NCI-H1436 treated with DMSO at 0.1 percent for 48 hours (cell line): ENCODE measurements at places on chromosomes 6 and 20.

GRCh38 chr20:47879771-47880170 lies 94.5 kb upstream of the SULF2 start:
- no peak for DNase-seq

DNA sequence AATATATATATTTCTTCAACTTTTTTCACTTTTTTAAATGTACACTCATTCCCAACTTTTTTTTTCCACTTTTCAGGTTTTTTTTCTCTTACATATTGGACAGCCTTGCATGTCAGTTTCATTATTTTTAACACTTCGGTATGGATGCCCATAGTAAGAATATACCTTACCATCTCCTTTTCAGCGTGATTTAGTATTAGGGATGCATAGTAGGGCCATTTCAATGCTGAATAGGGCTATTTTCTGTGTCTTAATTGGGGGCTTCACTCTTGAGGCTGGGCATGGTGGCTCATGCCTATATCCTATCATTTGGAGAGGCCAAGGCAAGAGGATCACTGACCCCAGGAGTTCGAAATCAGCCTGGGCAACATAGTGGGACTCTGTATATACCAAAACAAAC lies 6.7 kb downstream of the RNF114 start:
- no peak for DNase-seq

DNA sequence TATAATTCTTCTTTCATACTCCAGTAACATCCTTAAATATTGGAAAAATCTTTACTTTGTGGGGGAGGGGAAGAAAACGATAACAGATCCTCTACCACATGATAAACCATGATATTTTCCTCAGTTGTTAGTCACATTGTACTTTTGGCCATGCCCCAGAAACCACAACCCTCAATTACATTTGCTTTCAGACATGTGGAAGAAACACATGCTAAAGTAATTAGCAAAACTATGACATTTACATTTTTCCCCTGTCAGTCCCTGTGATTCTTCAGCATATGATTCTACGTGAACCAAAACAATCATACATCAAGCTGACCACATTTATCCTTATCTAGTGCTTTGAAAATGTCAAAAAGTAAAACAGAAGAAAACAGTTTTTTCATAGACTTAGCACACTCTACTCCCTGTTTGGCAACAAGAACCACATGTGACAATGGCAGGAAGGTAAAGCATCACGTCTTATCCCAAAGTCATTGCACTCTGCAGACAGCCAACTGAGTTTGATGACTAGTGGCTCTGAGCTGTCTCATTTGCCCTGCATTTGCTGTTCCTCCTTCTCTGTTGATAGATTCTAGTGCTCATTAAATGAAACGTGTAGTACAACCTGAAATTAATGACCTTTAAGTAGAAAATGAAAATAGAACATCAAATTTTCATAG lies 505.8 kb upstream of the MARCKS start:
- no peak for DNase-seq

- DNase-seq = peak; percentile 78
Measured at GRCh38 chr6:13526727-13527670, 39.6 kb upstream of the GFOD1 start.

- DNase-seq = no peak
Measured at GRCh38 chr6:56147766-56148165, 99.6 kb downstream of the COL21A1 start.

DNA sequence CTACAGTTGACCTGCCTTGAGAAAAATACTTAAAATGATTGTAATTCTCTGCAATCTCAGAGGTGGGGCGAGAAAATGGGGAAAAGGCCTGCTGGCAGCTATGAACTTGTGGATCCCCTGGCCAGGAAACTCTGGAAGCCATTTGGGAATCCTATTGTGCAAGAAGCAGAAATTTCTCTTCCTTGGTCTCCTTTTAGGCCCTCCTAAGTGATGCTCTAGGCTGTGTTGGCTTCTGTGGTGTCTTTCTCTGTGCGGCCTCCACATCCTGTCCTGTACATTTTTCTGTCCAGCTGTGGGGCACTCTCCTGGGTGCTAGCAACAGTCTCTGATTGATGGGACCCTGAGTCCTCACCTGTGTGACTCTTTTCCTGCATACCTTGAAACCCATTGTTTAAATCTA lies 290.9 kb downstream of the FARS2 start:
- no peak for DNase-seq

GRCh38 chr6:111800821-111801220 lies 72.4 kb downstream of the FYN start:
- DNase-seq = no peak

DNA sequence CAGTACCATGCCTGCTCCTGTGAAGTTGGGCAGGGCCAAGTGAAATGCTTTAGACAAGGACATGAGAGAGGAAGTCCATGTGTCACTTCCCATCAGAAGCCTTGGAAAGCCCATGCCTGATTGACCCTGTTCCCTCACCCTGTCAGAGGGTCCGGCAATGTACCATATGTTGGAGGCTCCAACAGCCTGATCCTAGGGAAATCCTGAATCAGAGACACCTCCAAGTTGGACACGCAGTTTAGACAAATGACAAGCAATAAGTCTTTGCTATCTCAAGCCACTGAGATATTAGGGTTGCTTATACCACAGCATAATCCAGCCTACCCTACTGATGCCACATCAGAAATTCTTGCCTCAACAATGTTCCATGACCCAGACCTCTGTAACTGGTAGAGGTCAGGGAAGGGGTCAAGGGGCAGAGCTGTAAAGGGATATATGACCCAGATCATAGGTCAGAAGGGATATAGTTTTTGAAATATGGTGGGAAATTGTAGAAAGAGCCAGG lies 174.8 kb downstream of the HACE1 start:
- no peak for DNase-seq

DNA sequence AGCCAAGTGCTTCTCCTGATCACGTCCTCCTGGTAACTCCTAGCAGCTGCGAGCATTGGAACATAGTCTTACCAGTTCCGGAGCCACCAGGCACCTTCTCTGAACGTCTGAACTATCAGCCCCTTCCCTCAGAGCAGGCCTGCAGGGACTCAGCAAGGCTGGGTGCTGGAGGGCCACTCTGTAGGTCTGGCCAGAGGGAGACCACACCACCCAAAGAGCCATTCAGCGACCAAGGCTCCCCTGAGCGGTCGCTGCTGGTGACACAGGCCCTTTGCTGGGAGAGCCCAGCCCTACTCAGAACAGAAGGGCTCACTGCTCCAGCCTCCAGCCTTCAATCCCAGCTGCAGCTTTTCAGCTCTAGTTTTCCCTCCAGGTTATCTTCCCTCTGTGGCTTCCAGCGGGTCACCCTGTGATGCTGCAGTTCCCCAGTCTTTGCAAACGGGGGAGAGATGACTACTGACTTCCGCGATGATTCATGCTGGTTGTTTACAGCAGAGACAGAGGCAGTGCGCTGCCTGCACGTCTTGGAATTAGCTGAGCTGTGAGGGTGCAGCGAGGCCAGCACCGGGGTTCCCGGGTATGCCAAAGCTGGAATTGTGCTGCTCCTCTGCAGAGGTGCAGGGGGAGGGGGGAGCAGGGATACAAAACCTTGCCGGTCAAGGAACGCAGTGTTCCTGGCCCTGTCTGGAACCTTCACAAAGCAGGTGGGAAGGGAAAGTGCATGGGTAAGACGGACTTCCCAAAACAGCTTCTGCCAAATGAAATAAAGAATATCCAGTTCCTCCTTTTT lies 161.4 kb downstream of the LY86 start:
- no peak for DNase-seq

GRCh38 chr20:59839400-59839799 lies 94.0 kb downstream of the SYCP2 start:
- no peak for DNase-seq

- DNase-seq = no peak
Measured at GRCh38 chr6:21489826-21490225, 103.7 kb upstream of the SOX4 start.

- no peak for DNase-seq
Measured at GRCh38 chr6:76441875-76442274, 369.4 kb upstream of the IMPG1 start.

DNA sequence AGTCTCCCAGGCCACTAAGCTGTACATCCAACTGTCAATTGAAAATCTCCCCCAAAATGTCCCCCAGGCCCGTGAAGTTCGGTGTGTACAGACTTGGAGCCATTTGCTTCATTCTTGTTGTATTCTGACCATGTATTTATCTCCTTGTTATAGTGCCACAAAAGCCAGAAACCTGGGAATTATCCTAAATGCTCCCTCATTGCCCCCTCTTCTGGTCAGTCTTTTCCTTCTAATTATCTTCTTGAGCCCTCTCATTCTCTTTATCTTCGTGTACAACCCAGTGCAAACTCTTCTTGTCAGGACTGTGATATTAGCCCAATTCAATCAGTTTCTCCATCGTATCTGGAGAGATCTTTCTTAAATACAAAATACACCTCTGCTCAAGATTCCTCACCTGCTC lies 64.7 kb downstream of the RFX6 start:
- DNase-seq = no peak

DNA sequence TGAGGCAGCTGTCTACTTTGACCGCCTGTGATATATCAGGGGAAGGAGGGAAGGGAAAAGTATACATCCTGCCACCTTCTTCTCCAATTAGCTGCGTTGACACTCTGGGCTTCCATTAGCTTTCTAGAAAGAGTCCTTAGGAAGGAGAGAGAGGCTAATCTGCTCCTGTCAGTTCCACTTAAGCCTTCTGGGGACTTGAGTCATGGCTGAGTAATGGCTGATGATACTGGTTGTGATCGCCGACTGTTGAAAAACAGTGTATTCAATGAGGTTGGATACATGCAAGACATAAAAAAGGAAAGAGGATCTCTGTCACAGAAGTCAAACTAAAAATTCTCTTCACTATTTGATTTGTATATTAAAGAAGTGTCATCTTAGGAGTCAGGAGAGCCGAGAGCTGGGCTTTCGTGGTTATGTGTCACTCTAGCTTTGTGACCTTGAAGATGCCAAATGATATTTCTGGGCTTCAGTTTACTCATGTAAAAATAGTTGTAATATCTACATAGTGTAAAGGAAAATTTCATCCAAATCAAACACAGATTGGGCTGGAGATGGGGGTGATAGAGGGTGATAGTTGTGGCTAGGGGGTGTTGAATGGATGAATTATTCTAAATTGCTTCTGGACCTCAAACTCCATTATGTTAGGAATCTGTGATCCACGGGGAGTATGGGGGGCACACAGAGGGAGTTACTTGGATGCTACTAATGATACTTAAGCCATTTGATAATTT lies 189.0 kb downstream of the UST start:
- DNase-seq = no peak

DNA sequence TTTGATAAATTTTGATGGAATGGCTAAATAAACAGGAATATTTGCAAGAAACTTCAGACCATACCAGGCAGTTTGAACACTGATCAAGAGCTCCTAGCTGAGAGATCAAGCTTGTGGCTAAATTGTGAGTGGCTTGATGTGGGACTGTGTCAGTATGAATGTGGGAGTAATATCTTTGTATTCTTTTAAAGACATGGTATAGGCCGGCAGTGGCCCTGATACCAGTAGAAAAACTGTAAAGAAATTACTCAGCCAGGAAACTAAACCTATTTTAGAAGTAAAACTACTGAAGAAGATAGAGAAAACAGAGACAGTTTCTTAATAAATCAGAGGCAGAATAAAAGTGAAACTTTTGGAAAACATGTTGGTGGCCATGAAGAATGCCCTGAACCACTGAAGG lies 608.4 kb upstream of the SYNCRIP start:
- no peak for DNase-seq

GRCh38 chr6:140567466-140567865 lies 1193.0 kb upstream of the CITED2 start:
- no peak for DNase-seq

DNA sequence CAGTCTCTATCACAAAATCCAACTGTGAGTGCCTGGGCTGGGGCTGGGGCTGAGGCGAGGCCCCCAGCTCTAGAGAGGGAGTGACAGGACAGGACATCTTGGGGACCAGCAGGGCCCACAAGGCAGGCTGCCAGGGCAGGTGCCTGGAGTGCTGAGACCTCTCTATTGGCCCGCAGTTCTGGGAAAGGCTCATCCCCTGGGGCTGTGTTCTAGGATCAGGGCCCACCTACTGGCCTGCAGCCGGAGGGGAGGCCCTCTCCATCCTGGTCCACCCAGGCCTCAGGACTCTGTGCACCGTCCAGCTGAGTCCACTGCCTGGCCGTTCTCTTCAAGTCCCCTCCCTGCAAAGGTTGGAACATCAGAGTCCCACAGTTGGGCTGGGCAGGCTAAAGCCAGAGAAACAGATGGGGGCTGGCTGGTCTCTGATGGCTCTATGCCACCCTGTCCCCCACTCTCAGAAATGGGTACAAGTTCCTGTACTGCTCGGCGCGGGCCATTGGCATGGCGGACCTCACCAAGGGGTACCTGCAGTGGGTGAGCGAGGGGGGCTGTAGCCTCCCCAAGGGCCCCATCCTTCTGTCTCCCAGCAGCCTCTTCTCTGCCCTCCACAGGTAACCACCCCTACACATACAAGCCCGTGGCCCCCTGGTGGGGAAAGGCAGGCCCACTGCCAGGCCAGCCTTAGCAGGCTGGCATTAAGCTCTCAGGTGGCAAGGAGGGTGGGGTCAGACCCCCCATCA lies 9.0 kb downstream of the EMILIN3 start:
- no peak for DNase-seq

GRCh38 chr6:15578716-15579391 lies 84.0 kb downstream of the DTNBP1 start:
- no peak for DNase-seq

DNA sequence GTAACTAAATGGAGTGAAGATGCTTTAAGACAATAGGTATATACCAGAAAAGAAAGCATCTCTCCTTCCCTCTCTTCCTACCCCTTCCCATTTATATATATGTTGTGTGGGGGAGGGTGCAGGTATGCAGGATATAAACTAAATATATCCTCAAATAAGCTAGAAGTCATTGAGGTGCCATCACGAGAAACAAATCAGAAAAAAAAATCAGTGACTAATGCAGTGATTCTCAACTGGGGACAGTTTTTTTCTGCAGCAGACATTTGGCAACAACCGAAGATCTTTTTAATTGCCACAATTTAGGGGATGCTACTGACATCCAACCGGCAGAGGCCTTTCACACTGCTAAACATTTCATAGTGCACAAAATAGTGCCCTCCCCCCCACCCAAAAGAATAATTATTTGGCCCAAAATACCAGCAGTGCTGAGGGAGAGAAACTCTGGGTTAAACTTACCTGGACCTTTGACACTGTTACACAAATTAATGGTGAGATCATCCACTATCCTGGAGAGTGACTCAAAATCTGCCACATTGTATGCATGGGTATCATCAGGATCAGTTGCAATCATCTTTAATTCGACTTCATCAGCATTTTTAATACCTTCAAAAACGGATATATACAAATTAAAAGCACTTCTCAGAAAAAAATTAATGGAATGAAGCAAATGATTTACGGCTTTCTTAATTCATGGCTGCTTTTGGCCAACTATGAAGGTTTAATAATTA lies 55.0 kb downstream of the COL12A1 start:
- no peak for DNase-seq

GRCh38 chr20:58877976-58878360 lies 25.5 kb downstream of the GNAS start:
- no peak for DNase-seq

GRCh38 chr6:75863001-75863400 lies 114.0 kb downstream of the MYO6 start:
- DNase-seq = no peak

GRCh38 chr6:151399679-151400078 lies 8.3 kb upstream of the ZBTB2 start:
- no peak for DNase-seq
